ENCODE measurements at places on chromosomes 7 and 10.

DNA sequence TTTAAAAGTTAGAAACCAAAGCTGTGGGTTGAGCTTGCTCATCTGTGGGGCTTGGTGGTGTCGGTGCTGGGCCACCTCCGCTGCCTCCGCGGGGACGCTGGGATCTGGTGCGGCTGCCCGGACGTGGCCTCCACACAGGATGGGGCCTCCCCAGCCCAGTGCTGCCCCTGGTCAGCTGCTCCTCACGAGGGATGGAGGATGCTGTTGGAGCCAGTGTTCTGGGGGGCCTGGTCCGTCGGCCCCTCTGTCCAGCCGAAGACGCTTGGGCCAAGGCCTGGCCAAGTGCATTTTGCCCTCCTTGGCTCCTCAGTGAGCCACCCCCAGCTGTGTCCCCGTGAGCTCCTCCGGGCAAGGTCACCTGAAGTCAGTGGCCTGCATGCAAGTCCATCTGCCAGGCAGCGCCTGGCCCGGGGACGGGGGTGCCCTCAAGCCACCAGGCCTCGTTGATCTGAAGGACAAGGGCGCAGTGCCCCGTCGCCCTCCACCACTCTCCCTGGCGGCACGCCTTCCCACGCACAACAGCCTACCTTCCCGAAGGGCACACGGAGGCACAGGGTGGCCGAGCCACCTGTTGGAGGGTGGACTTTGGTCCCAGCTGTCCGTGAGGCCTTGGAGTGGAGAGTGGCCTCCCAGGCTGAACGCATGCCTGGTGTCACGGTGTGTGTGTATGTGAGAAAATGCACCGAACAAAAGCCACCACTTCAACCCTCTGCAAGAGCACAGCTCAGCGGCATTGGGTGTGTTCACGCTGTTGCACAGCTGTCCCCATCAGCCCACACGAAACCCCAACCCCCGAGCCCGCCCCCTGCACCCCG, 27.3 kb downstream of the KNDC1 start:
- no peak for DNase-seq

DNA sequence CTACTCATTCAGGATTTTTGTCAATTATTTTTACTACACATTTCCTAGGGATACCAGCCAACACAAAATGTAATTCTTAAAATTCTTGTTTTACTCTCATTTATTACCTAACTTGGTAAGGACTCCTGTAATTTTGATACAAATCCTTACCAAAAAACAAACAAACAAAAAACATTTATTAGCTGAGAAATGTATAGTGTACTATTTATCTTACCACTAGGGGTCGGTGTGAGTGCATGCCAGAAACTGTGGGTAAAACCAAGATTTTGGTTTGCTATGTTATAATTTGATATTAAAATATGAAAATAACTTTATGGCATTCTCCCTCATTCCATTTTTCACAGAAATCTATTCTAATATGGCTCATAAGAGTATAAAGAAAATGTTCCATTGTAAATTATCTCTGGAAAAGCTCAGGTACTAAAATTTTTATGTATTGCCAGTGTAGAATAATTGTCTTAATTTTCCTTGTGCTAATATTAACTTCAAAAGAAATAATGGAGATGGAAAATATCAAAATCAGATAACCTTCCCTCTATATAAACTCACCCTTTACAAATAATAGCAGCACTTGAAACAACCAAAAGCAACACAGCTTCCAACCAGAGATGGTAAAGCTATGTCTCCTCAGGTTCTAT, 290.8 kb upstream of the PCDH15 start:
- DNase-seq = no peak

DNA sequence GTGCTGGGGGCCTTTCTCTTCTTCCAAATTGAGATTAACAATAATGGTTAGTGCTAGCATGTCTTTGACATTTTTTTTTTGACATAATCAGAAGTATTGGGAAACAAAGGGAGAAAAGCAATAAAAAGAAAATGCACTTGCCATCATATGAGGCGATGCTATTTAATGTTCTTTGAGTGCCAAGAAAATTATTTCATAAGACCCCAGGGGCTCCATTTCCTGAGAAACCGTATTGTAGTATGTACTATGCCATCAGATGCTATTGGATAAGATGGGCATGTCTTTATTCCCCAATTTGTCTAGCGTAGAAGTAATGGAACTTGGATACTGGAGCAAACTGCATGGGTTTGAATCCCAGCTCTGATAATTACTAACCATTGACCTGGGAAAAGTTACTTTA, 408.9 kb downstream of the ADRA2A start:
- DNase-seq = no peak

- no peak for DNase-seq
Measured at GRCh38 chr7:21020667-21021066, 234.0 kb upstream of the SP8 start.

DNA sequence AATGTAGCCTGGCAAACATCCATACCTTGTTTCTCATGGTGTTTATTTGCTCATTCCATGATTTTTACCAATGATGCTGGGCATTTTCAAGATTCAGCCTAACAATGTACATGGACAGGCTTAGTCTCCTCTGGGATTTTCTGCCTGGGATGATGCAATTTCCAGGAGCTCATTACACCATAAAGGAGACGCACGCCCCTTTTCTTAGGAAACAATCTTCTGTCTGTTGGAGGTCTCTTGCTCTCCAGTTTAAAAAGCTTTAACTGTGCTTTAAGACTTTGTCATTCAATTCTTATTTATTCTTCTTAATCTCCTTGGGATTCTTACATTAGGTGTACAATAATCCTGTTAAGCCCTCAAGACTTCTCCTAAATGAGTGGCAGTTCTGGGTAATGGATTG, 150.3 kb upstream of the NRP1 start:
- no peak for DNase-seq

DNA sequence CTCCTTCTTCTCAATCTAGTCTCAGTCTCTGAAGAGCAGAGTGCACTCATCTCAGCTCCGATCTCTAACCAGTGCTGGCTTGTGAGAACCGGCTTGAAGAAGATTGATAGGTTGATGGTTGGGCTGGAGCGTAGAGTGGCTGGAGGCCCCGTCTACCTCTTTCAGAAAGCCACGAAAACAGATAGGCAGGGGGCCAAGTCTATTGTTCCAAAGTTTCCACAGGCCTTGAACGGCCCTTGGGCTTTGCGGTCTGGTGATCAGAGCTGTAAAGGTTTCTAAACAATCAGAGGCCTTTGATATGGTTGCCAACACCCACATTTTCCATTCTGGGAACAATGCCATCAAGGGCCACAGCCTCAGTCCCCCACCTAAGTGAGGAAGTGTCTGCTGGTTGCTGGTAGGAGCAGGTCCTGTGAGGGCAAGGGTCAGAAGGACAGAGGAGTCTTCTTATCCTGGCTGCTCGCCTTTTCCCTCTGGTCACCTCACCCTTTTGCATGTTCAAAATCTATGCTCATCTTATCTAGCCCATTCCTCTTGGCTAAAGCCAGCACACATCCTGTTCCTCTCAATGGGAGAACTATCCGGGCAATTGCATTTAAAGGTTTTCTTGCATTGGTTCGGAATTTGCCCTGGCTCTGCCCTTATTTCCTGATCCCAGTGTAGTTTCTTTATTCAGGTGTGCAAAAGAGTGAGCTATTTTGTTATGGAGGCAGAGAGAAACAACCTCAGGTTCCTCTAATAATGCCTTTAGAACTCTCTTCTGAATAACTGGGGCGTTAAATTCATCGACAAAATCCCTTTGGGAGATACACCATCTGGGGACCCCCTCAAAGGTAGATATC, 70.3 kb upstream of the KMT2E start:
- peak; percentile 7 for DNase-seq

GRCh38 chr7:137835486-137836112, 11.2 kb downstream of the DGKI start:
- no peak for DNase-seq

DNA sequence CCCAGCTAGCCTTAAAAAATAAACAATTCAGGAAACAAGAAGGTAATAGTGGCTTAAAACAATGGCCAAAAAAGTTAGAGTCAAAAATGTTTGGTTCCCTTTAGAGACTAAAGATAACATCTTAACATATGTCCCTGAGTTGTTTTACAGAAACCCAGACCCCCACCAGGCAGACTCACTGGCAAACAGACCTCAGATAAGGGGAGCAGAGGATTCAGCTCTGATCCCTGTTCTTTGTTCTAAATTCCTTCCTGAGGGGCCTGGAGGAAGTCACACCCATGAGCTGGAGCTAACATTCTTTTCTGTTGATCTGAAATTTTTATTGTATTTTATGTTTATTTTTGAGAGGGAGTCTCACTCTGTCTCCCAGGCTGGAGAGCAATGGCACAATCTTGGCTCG, 247.2 kb downstream of the USP6NL start:
- no peak for DNase-seq

DNA sequence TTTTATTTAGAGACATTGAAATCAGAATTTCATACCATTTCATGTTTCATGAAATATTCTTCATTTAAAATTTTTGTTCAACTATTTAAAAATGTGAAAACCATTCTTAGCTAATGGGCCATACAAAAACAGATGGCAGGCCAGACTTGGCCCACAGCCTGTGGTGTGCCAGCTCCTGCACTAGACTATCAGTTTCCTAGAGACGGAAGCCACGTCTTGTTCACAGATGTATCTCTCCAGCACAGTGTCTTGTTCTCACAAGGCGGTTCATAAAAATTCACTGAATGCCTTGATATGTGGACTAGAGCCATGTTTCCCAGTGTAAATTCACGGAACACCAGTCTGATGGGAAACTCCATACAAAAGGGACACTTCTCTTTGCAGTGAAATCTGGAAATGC, 216.0 kb downstream of the KCNMA1 start:
- DNase-seq = no peak

- DNase-seq = no peak
Measured at GRCh38 chr10:130757821-130758489, 553.6 kb downstream of the TCERG1L start.

DNA sequence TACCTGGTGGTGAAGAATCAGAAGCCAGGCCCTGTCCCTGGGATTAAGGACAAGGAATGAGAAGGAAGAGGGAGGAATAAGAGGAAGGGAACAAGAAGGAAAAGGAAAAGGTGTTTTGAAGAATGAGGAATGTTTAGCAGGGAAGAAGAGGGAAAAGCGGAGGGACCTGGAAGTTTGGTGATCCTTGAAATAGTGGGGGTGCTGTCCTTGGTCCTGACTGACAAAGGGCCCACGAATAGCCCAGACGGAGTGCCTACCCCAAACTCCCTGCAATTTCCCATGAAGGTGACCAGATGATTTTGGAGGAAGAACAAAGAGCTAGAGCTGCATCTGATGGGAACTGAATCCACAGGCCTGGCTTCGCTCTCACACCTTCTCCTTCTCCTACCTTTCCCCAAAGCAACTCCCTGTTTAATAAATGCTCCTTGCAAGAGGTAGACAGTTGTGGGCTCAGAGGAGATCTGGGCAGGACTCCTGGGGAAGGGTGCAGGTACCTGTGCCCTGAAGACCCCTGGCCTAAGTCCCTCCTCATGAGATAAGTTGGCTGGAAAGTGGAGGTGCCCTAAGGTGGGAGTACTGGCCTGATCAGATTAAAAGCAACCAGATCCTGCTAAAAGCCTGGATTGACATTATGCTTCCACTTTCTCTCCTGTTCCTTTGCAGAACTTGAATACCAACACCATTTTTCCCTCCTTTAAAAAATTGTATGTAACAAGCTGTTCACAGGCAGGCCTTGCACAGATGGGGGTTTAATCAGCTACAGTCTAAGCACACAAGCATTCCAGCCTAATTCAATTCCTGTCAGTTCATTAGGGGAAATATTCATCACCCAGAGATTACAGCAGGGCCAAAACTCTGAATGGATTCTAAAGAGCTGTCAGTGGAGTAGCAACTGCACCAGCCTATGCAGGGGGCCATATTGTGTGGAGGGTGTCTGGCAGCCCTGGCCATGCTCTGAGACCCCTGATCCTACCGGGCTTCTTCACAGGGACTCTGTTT, 19.4 kb downstream of the KAZALD1 start:
- DNase-seq = no peak

DNA sequence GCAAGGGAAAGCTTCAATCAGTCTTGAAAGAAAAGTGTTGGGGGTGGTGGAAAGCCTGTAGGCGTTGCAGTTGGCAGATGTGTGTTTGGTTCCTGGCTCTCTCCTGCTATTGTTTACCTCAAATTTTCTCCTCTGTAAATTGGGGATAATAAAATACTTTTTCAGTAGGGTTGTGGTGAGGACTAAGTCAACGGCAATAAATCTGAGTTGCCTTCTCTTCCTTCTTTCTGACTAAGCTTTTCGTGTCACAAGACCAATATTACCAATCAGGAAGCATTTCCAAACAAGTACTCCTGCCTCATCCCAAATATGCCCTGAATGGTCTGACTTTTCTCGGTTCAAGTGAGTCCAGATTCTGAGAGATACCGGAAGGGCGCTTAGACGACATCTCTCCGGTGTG, 54.0 kb downstream of the CREB5 start:
- DNase-seq = no peak
